ENCODE measurements at places on chromosomes 7 and 10.
A peak's percentile ranks its signal among the peaks of the same experiment; 100 is the strongest.

- no peak for DNase-seq
These were observed 56.2 kb upstream of the ETV1 start for GRCh38 chr7:14045651-14046050.

- DNase-seq, result peak; percentile 83
These were observed 44.2 kb downstream of the ZMIZ1 start for GRCh38 chr10:79112881-79113431.

DNA sequence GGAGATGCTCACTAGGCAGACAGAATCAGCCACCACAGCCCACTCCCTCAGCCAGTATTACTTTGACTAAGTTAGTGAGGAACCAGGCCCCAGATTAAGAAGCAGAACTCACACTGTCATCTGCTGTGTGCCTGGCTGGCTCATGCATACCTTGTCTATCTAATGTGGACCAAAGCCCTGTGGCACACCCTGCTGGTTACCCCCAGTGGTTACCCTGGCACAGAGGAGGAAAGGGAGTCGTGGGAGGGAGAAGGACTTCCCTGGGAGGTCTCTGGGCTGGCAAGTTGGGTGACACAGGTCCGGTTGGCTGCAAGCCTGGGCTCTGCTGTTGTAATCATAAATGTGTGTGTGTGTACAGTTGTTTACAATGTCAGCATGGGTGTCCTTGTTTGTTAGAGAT, 7.5 kb upstream of the SH2D4B start:
- DNase-seq, result no peak

- DNase-seq, result no peak
These were observed 301.8 kb upstream of the MGMT start for GRCh38 chr10:129165076-129165720.

- DNase-seq, result no peak
These were observed 52.9 kb upstream of the SHH start for GRCh38 chr7:155864991-155865690.

DNA sequence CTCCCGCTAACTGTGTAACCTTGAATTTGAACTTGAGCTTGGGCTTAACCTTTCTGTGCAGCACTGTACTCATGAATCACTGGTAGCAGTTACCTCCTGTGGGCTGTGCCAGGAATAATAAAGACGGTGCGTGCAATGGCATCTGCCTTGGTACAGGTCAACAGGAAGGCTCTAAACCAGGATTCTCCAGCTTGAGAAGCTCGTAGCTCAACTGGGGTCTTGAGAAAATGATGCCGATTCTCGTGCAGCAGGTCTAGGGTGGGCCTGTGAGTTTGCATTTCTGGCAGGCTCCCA, 112.5 kb upstream of the ANLN start:
- DNase-seq, result no peak

DNA sequence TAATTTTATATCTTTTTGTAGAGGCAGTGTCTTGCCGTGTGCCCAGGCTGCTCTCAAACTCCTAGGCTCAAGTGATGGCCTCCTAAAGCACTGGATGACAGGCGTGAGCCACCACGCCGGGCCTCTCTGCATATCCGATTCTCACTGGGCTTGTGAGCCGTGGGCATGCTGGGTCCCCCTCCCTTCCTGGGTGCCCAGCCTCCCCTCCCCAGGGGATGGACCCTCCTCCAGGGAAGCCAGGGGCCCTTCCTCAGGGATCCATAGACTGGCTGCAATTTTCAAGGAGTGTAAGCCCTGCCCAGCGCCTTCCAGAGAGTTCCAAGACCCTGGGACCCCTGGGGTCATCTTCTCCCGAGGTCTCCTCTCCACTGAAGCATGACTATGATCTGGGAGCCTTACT, 23.7 kb upstream of the ELFN1 start:
- no peak for DNase-seq

- DNase-seq, result peak; percentile 71
These were observed 12.4 kb downstream of the NDST2 start for GRCh38 chr10:73798927-73799560.

DNA sequence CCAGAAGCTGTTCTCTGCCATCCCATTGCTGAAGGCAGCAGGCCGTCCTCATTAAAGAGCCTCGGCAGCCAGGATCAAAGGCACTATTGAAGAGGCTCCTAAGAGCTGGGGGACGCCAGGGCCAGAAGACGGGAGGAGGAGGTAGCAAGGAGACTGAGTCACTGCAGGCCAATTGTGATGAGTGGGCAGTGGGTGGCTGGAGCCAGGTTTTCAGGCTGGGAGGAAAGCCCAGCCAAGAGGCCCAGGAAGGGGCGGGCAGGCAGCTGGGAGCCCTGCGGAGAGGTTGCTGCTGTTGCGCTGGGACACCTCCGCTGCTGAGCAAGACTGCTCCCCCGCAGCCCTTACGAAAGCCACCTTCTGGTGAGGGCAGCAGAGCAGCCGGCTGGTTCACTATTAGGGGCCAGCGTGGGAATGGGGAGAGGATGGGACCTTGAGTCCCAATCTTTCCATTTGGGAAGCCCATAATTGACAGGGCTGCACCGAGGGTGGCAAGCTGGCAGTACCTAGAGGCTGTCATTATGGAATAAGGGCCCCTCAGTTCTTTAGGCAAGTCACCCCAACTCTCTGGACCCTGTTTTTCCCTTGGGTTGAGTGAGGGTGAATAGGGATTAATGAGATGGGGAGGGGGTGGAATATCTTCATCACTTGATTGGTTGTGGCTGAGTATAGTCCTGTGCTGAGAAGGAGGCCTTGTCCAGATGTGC, 48.4 kb downstream of the UNC5B start:
- DNase-seq, result peak; percentile 88

GRCh38 chr7:20539201-20539600, 76.3 kb upstream of the ABCB5 start:
- no peak for DNase-seq

Measured in aorta (tissue), 5 donors.